ENCODE measurements at places on chromosomes 12 and 14.

GRCh38 chr12:18343708-18344107 lies 82.4 kb downstream of the PIK3C2G start:
- DNase-seq, result no peak

DNA sequence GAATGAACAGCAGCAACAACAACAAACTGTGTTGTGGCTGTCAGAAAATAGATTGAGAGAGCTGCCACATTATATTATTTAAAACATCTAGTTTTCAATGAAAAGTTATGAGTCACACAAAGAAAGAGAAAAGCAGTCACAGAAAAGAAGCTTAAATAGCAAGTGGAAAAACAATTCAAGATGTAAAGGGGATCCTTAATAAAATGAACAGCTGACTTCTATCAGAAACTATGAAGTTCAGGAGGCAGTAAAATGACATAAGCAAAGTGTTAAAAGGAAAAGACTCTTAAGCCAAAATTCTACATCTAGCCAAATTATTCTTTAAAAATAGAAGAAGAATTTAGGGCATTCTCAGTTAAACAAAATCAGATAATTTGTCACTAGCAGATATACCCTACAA lies 5.6 kb downstream of the CLEC14A start:
- no peak for DNase-seq

- no peak for DNase-seq
These were observed 79.6 kb downstream of the HMGA2 start for GRCh38 chr12:65903691-65904383.

DNA sequence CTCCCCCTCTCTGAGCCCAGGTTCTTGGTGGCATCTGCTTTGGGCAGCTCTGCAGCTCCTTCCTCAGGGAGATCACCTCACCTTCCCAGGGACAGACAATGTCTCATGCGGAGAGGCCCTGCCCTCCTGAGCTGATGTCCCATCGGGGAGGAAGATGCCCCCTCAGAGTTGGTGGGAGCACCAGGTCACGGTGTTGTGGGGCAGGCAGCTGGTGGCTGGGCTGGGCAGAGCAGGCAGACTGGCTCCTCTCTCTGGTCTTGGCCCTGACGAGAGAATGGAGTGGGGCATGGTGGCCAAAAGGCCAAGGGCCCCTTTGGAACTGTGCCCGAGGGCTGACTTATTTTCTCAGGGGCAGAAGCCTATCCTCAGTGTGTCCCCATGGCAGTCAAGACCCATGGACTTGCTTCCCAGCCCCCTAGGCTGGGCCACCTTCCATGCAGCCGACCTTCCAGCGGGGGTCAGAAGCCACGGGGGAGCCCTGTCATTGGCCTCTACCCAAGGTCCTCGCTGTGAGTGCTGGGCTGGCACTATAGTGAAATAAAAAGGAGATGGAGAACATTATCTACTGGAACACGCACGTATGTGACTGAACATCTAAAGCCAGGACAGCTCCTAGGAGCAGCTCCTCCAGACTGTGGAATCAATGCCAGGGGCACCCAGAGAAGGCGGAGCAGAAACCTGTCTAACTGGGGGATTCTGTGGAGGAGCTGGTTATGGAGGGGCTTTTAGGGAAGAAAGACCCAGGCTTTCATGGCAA lies 21.9 kb downstream of the PPP2R5C start:
- no peak for DNase-seq

DNA sequence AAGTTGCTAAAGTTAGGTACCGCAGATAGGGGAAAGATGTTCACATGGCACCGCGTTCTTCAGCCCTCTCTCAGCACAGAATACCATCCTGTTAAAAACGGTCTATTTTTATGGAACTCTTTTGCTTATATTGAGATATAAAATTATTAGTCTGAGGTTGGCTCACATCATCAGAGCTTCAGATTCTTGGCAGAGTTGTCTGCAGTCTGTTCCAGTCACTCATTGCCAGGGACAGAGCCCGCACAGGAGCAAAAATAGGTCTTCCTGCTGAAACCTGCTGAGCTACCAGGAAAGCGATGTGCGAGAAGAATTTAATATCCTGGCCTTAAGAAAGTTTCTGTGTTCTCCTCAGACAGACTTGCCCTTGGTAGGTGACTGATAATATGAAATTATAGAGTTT lies 249.8 kb downstream of the VRK1 start:
- no peak for DNase-seq

GRCh38 chr14:22118899-22119477 lies 445.4 kb upstream of the OR4E1 start:
- no peak for DNase-seq

- no peak for DNase-seq
These were observed 7.5 kb upstream of the SYNE3 start for GRCh38 chr14:95523815-95524448.

GRCh38 chr12:104822941-104823340 lies 135.1 kb downstream of the SLC41A2 start:
- DNase-seq, result no peak

GRCh38 chr12:101607894-101608293 lies 13.1 kb downstream of the MYBPC1 start:
- DNase-seq, result no peak

GRCh38 chr12:53735-54730 lies 12.5 kb upstream of the IQSEC3 start:
- no peak for DNase-seq

Measured in DMS 273 treated with DMSO at 0.1 percent for 48 hours (cell line).